Fibroblast of skin of right biceps (primary cell): ENCODE measurements at places on chromosomes 6 and 20.

GRCh38 chr6:36442671-36443470 lies at the start of the genes KCTD20 and PXT1:
KCTD20 (plus strand) TSS chr6:36443000; CDS start chr6:36470098, 27,098 bp downstream.
PXT1 (minus strand) TSS chr6:36442854; CDS start chr6:36426082, 16,772 bp downstream.
- DNase-seq, result peak; percentile 92

DNA sequence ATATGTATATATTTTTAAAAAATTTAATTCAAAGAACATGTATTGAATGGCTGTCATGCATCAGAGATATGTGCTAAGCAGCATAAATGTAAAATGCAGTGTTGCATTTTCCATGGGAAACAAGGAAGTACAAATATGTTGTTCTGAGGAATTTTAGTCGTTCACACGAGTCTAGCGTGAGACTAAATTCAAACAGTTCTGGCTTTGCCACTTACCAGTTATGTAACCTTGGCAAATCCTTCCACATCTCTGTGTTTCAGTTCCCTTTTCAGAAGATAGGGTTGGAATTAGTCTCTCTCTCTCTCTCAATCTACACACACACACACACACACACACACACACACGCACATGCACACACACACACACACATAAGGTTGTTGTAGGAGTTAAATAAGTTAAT lies 305.4 kb downstream of the UTRN start:
- DNase-seq, result no peak

GRCh38 chr6:128784266-128784665 lies 98.7 kb upstream of the LAMA2 start:
- DNase-seq, result no peak

DNA sequence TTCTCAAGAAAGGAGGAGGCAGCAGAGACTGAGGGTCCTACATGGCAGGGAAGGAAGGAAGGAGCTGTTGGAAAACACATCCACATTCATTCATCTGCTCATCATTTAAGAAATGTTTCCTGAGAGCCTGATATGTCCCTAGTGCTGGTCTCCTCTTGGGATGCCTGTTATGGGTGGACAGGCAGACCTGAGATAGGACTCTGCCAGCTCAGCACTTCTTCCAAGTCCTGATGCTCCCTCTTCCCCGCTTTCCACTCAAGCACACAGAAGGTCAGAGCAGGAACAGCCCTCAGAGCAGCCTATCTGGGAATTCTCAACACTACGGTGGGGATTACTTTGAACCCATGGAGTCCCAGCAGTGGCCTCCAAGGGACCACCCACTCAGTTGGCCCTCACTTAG lies 8.0 kb upstream of the SIRPD start:
- no peak for DNase-seq

DNA sequence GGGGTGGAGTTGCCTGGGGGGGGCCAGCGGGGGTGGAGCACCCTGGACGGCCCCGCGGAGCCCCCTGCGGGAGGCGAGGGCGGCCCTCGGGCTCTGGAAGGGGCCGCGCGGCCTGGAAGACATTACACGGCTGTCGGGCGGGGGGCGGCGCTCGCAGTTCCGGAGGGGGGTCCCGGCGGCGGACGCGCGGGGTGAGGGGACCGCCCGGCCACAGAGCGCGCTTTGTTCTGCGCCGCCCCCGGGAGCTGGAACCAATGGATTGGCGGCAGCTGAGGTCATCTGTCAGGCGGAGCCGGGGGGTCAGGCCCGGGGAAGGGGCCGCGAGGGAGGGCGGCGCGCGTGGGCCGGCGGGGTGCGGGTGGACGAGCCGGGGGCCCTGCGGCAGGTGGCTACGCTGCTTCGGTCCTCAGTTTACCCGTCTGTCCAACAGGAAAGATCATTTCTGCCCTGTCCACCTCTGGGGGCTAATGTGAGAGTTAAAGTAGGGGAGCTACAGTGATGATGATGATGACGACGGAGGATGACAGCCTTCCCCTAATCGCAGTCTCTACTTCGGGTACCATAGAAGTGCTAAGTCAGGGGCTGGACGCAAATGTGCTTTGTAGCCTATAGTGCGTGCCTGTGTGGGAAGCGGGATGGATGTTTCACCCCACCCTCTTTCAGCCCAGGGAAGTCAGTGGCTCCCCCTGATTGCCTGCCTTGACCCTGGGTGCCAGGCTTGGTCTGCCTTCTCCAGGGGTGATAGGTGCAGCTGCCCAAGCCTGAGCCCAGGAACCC lies 10.4 kb downstream of the SRXN1 start:
- DNase-seq, result no peak

DNA sequence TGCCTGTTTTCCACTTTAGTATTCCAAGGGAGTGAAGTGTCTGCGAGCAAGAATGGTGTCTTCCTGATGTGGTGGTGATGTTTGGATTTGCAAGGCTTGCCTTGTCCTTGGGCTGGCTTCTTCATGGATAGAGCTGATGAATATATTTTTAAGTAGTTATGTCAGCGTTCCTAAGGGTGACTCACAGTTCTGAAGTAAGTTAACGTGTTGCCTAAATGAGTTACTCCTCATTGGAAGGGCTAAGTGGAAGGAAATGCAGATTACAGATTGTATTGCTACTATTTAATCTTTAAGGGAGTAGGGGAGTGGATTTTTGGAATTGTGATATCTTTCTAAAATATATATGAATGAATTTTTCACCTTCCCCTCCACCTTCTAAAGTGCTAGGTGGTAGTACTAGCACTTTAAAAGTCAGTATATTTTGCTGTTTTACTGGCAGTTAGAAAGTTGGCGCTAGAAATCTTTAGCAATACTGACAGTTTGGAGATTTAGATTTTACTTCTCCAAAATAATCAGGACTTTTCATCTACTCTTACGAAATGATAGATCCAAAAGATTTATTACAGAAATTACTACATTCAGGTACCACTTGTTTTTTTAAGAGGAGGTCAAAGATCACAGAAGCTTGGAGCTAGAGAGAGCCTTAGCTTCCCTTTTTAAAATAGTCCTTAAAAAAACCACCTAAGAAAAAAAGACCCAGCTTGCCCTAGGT lies 197.4 kb downstream of the JARID2 start:
- peak; percentile 88 for DNase-seq

DNA sequence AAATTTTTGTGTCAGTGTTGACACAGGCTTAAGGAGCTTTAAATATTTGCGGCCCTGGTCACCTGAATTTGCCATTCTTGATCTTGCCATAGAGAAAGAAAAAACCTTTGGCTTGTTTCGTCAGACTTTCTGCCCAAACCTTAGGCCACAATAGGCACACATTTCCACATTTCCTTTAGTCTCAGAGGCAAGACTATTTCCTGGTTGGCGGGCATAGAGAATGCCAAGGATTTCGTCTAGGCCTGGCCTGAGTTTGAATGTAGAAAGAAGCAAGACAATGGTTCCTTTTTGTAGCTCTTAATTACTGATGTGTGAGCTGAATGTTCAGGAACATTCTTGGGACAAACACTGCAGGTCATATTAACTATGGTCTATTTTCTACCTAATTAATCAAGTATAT lies 108.1 kb downstream of the TRMT11 start:
- DNase-seq, result no peak

DNA sequence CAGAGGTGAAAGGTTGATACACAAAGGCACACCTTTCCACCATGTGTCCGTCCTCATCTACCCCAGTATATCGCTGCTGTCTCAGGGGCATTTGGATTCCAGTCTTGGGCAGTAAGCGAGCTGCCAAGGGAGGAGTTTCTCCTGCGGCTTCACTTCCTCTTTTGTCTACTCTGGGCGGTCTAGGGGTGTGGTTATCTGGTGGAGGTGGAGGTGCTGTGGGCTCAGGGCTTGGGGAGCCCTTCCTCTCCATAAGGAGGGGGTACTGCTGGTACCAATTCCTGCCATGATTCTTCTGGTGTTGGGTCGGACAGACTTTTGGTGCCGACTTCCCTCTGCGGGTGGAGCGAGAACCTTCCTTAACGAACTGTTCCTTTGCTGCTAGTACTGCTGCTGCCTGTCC lies 31.9 kb upstream of the FABP7 start:
- no peak for DNase-seq
